ENCODE measurements at places on chromosomes 16 and 17.

DNA sequence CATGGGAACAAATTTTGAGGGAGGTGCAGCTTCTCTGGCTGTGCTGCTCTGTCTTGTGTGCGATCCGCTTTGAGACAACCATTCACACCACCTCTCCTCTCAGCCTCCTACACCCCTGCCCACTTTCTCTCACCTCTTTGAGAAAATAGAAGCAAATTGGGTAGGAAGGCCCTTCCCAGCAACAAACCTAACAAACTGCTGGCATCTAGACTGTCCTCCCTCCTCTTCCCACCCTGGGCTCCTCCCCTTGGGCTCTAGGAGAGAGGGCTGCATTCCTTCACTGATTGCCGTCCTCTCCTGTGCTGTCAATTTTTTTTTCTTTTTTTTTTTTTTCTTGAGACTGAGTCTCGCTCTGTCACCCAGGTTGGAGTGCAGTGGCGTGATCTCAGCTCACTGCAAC is 13.5 kb downstream of the CDIPT start:
- no peak for DNase-seq

GRCh38 chr16:85628645-85629044 is 15.5 kb downstream of the GSE1 start:
- DNase-seq, result no peak

DNA sequence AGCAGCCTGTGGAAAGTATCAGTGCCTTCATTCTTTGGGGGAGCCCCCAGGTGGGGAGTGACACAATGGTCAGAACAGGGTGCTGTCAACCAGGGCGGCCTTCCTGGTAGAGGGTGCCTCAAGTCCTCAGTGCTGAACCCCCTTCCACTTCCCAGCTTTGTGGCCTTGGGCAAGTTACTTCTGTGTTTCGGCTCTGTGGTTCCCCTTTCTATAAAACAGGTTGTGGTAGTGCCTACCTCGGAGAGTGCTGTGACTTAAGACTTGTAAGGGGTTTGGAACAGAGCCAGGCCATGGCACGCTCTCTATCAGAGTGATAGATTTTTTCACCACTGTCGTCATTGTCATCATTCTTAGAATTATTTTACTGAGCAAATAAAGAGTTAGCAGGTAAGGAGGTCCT is 141.1 kb downstream of the CCDC182 start:
- DNase-seq, result no peak

DNA sequence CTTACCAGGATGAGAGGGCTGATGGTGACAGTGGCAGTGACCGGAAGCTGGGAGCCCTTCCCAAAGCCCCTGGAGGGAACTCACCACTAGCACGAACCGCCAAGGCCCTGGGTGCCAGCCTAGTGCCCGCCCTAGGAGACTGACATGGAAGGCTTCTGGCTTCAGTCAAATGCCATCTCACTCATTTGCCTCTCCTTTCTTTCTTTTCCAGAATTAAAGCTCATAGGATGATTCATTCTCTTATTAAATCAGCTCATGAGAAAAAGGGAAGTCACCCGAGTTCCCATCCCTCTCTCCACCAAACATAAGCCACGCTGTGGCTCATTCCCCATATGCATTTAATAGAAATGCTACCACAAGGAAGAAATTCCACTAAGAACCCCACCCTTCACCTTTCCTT is 12.1 kb downstream of the CUEDC1 start:
- no peak for DNase-seq

DNA sequence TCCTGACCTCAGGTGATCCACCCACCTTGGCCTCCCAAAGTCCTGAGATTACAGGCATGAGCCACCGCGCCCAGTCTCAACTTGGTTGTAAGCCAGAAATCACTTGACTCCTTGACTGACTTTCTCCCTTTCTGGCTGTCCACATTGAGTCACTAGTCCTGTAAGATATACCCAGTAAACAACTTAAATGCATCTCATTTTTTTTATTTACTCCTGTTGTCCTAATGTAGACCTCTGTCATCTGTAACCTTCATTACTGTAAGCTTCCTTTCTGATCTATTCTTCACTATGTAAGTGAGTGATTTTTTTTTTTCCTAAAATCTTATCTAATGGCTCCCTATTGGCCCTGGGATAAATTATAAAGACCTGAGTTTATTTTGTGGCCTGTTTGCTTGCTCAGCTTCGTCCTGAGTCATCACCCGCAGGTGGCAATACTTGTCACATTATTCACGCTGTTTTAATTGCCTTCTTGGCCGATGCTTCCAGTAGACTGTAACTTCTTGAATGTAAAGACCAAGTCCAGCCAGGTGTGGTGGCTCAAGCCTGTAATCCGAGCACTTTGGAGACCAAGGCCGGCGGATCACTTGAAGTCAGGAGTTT is 41.0 kb downstream of the PAFAH1B1 start:
- DNase-seq, result peak; percentile 6

DNA sequence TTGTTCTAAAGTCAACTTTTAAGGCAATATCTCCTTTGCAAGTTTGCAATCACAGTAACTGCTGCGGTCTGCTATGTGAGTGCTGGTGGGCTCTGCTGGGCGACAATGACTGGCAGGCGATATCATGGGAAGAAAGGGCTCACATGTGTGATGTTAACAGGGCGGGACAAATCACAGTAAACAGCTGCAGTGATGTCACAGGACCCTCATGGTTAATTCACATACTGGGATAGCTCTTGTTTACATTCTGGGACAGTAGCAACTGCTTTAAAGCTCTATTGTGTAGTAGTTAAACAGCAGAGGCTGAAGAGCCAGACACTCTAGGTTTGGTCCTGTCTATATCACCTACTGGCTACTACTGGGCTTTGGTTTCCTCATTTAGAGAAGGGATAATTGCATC is 257.2 kb upstream of the ASIC2 start:
- DNase-seq, result no peak

DNA sequence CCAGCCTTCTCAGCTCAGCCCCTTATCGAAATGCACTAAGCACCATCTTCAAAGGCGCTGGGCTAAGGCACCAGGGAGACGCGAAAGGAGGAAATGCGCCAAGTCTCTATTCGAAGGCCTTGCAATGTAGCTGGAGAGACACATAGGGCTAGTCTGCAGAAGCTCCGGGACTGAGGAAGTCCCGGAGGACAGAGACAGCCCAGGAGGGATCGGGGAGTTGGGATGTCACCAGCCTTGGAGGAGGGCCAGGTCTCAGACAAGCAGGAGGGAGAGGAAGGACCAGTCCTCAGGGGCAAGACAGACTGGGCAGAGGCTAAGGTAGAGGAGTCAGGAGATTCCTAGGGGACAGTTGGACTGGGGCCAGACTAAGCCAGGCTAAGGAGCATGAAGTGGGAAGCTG is 8.5 kb downstream of the C17orf100 start:
- DNase-seq, result no peak

DNA sequence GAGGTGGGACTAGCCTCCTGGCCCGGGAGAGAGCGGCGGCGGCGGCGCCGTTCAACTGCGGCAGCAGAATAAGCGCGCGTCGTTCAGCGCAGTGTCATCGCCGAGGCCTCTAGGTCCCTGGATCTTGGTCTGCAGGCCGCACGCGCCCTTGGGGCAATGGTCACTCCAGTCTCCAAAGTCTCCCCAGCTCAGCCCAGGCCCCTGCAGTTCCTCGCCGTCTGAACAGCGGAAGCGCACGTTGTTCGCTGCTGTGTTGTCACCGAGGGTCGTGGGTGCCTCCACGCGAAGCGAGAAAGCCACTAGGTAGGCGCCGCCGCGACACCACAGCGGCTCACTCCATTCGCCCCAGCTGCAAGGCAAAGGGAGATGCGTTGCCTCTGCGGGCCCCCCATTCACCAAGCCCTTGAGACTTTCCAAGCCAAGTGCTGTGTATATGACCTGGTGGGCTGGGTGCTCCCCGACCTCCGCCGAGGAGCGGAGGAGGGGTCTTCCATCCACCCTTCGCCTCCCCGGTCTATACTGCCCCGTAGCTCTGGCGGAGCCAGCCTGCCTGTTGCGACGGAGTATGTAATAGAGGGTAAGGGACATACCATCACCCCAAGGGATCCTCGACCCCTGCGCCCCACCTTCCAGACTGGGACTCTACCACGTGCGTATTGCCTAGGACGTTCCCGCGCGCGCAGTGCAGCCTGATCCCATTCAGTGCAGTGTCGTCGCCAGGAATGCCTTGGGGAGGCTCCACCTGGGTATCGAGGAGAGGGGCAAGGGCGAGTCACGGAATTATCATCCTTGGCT is 656 bp downstream of the VMO1 start:
- no peak for DNase-seq

GRCh38 chr17:67646472-67646871 is 71.3 kb upstream of the NOL11 start:
- DNase-seq, result no peak

- DNase-seq, result no peak
Observed at GRCh38 chr16:48317614-48318315, 67.4 kb downstream of the SIAH1 start.

DNA sequence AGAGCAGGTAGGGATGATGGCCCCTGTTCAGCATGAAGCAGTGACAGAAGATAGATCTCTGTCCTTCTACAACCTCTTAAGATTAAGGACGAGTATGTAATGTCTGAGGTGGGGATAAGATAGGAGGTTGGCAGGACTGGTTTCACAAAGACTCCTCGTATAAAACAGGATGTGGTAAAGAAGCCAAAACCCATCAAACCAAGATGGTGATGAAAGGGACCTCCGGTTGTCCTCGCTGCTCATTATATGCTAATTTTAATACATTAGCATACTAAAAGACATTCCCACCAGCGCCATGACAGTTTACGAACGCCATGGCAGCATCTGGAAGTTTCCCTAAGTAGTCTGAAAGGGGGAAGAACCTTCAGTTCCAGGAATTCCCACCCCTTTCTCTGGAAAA is 27.3 kb downstream of the MIS12 start:
- DNase-seq, result no peak

GRCh38 chr17:56325313-56326000 is 172.2 kb downstream of the ANKFN1 start:
- no peak for DNase-seq
